H54 (cell line): ENCODE measurements at places on chromosomes 1 and 21.

- DNase-seq = peak; percentile 62
Observed at GRCh38 chr1:201551877-201552731, 13.2 kb downstream of the NAV1 start.

DNA sequence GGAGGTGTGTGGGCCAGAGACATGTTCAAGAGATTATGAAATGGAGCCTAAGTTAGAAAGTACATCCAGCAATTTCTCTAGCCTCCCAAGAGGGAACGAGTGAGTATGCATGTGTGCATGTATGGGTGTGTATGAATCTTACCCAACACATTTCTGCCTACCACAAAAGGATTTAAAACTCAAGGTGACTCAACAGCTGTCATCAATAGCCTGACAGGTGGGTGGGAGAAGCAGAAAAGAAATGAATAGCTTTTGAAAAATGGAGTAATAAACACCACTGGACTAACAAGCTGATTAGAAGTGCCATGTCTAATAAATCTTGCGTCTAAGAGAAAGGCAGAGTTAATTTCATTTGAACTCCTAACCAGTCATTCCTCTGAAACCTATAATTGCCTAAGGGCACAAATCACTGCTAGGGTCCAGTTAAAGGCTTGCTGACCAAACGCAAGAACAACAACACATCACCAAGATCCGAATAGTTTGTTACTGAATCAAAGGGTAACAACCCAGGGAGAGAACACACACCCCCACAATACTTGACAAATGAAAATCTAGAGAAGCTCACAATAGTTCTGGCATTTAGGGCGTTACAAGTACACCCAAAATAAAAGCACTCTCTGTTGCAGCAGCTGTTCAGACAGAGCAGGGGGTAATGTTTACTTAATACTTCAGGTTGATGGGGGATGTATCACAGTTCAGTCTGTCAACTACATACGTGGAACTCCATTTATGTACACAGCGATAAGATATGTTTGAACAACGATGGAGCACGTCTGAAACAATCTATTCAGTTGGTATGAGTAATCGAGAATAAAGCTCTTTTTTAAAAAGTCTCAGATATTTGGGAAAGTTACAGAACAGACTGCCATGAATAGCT is 1.4 kb downstream of the KIAA0319L start:
- DNase-seq = no peak

- DNase-seq = no peak
Observed at GRCh38 chr1:246197076-246197475, 310.0 kb downstream of the SMYD3 start.

- DNase-seq = no peak
Observed at GRCh38 chr1:202005958-202006357, 4.4 kb upstream of the ELF3 start.

DNA sequence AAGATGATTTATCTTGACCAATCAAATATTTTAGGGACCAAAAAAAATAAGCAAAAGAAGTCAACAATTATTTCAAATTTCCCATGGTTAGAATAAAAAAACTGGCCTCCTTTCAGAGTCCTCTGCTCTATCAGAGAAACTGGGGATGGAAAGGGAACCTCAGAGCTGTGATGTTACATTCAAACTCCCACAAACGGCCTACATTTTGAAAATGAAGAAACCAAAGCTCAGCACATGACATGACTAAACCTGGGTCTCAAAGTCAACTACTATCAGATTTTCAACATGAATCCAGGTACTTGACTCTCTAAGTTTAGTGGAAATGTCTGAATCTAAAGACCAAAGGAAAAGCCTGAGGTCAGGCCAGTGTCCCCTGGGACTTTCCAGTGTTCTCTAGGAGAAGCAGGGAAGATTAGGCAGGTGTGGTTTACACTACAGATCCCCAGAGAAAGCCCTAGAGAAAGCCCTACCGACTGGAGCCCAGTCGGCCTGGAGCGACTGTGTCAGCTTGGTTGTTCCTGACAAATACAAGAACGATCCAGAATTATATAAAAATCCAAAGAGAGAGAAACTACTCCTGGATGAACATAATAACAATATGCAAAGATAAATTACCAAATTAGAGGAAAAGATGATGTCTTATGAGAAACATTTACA is 24.8 kb downstream of the JAK1 start:
- DNase-seq = no peak

GRCh38 chr1:87812871-87813577 is 484.3 kb downstream of the LMO4 start:
- DNase-seq = no peak

DNA sequence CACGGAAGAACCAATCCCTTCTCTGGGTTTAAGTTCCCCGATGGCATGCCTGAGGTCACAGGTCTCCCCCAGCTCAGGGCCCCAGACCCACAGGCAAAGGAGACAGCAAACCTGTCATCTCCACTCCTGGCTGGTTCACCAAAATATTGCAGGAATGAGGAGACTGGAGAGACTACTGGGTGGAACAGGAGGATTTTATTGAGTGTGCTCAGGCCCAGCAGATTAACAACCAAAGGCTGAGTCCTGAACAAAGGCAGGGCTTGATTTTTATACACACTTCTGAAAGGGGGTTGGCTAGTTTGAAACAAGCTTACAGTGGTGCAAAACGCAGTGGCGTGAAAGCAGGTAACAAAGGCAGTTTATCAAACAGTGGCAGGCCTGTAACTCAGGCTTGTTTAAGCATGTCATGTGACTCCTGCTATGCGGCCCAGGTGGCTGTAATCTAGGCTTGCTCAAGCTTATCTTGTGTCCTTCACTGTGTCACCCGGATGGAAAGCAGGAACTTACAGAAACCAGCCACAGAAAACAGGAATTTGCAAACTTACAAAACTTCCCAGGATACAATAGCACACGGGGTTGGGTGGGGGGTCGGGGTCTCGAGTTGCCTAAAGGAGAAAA is 27.4 kb upstream of the KCNJ15 start:
- no peak for DNase-seq

DNA sequence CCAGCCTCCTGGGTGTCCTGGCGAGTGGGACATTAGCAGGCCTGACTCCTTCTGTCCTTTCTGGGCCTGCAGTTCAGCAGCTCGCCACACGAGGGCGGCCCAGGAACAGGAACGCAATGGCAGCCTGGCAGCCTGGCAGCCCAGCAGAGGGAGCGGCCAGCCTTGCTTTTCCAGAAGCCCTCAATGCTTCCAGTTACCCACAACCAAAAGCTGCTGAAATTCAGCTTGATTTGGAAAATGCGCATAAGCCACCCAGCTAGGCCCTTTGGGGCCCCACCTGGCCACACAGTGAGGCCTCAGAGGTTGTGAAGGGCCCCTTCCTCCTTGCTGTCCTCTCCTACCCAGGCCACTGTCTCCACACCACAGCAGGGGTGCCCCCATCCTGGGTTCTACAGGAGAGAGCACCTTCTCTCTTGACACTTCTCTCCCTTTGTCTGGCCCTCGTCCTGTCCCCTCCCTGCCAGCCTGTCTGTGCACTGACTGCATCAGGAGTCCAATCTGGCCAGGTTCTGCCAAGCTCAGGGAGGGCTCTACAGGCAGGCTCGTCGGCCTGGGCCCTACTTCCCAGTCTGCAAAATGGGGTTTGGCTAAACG is 103.4 kb upstream of the VAMP3 start:
- DNase-seq = peak; percentile 76

- peak; percentile 79 for DNase-seq
Observed at GRCh38 chr1:7549277-7550161, 221.6 kb upstream of the VAMP3 start.

DNA sequence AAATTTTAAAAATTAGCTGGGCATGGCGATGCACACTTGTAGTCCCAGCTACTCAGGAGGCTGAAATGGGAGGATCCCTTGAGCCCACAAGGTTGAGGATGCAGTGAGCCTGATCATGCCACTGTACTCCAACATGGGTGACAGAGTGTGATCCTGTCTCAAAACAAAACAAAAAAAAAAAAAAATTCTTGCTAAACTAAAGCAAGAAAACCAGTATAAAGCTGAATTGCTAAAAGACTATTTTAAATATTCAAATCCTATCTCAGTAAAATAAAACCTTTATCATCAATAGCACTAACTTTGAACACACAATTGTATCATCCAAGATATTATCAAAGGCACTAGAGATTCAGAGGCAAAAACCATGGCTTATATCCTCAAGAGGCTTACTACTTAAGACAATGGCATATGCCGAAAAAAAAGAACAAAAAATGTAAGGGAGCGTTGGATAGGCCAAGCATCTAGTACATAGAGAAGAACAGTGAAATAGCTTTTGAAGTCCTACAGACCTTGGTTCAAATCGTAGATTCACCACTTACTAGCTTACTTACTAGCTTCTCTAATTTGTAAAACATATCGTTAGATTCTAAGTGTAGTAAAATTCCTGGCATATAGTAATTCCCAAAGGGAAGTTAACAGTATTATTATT is 3.6 kb downstream of the EPS15 start:
- no peak for DNase-seq

DNA sequence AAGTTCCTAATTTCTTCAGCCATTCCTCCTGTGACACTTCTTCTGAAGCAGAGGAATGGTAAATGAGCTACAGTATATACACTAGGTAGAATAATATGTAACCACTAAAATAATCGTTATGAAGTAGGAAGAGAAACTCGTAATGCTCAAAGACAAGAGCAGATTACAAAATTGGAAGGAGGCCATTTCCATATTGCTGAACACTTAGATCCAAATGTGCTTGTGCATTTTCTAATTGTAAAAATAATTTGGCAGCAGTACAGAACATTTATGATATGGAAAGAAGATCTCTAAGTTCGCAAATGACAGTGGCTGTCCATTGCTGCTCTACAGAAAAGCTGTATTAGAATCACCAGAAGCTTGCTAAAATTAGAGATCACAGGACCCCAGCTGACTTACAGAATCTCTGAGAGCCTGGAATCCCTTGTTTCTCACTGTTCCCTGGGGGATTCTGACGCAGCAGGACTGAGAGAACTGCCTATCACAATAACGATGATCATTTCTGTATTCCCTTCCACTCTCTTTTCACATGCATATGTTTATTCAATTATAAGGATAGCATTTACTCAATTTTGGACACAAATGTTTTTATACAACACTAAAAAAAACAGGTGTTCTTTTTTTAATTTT is 242.1 kb downstream of the OMA1 start:
- DNase-seq = no peak
